ENCODE measurements at places on chromosomes 13 and 19.
A peak's percentile ranks its signal among the peaks of the same experiment; 100 is the strongest.

DNA sequence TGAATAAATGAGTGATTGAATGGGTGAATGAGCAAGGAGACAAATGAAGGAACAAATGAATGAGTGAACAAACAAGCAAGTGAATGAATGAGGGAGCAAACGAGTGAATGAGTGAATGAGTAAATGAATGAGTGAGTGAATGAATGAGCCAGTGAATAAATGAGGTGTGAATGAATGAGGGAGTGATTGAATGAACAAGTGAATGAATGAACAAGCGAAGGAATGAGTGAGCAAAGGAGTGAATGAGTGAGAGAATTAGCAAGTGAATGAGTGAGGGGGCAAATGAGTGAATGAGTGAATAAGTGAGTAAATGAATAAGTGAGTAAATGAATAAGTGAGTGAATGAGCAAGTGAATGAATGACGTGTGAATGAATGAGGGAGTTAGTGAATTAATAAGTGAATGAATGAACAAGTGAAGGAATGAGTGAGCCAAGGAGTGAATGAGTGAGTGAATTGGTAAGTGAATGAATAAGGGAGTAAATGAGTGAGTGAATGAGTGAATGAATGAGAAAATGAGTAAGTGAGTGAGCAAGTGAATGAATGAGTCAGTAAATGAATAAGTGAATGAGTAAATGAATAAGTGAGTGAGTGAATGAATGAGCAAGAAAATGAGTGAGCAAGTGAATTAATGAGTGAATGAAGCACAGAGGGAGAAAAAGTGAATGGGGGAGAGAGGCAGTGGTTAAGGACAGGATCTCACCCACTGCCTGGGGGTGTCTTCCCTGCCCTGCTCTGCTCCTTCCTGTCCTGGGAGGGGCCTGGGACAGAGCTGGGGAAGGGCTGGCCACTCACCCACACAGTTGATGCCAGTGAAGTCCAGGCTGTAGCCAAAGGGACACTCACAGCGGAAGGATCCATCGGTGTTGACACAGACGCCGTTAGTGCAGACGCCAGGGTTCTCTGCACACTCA lies 36.4 kb downstream of the CCL25 start:
- H3K36me3 ChIP-seq: peaks cover 1% of the 10 kb centered on the region
- peaks cover 3% of the 10 kb centered on the region for H3K27me3 ChIP-seq
- no peak overlapping the region for H3K4me3 ChIP-seq
- DNase-seq: no peak
- no peaks in the 10 kb centered on the region for H3K4me1 ChIP-seq
- H3K27ac ChIP-seq: no peak overlapping the region

- H3K4me1 ChIP-seq: no peaks in the 10 kb centered on the region
Measured at GRCh38 chr13:62687732-62688131, 1272.1 kb upstream of the PCDH20 start.

- no peak overlapping the region for H3K4me3 ChIP-seq
- H3K4me1 ChIP-seq: peaks cover 23% of the 10 kb centered on the region
- no peaks in the 10 kb centered on the region for H3K27me3 ChIP-seq
- no peak for DNase-seq
Measured at GRCh38 chr19:15427350-15427700, 8.5 kb upstream of the AKAP8L start.

DNA sequence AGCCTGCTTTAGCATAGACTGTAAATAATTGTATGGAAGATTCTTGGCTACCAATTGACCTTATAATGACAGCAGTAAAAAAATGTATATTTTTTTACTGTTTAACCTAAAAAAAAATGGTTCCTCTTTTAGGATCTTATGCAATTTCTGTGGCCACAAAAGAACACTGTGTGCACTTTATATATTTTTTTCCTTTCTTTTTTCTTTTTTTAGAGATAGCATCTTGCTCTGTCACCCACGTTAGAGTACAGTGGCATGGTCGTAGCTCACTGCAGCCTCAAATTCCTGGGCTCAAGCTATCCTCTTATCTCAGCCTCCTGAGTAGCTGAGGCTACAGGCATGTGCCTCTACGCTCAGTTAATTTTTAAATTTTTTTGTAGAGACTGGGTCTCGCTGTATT lies 6.1 kb downstream of the FLT3 start:
- DNase-seq: no peak
- H3K4me1 ChIP-seq: no peaks in the 10 kb centered on the region
- peaks cover 2% of the 10 kb centered on the region for H3K36me3 ChIP-seq
- peaks cover 70% of the 10 kb centered on the region for H3K27me3 ChIP-seq
- H3K4me3 ChIP-seq: no peak overlapping the region

GRCh38 chr13:27967736-27968315 lies 1.3 kb downstream of the CDX2 start:
- no peak for DNase-seq
- peaks cover 8% of the 10 kb centered on the region for H3K4me1 ChIP-seq
- H3K4me3 ChIP-seq: peak overlapping the region; percentile 29

GRCh38 chr19:50447053-50447452 lies 14.4 kb downstream of the MYBPC2 start:
- H3K27me3 ChIP-seq: peaks cover 30% of the 10 kb centered on the region
- no peak overlapping the region for H3K4me3 ChIP-seq
- H3K27ac ChIP-seq: no peak overlapping the region
- H3K36me3 ChIP-seq: peaks cover 1% of the 10 kb centered on the region
- H3K4me1 ChIP-seq: no peaks in the 10 kb centered on the region
- DNase-seq: no peak

DNA sequence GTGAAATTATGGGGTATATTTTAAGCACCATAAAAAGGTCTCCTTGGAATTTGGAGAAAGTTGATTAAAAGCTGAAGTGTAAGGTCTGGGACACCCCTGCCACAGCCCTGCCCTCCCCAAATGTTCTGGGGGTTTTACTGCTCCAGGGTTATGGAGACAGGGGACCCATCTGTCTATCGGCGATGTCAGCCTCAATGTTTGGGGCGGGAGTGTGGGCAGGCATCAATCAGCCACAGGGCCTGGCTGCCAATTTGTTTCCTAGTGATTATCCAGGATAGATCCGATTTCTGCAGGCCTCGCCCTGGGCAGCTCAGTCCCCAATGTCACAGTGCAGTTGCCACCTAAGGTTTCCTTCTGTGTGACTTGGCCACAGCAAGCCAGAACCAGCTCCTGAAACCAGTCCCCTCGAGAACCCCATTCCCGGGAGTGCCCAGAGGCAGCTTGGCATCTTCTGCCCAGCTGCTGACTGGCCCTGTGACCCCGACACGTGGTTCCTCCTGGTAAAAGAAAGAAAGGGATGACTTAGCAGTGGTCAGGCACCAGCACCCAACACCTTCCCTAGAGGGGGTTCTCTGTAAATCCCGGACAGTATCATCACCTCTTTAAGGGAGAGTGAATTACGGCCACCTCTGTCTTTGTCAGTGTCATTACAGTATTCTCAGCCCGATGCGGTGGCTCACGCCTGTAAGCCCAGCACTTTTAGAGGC lies 41.6 kb downstream of the MYO9B start:
- H3K27ac ChIP-seq: no peak overlapping the region
- H3K36me3 ChIP-seq: peaks cover 36% of the 10 kb centered on the region
- peaks cover 52% of the 10 kb centered on the region for H3K4me1 ChIP-seq
- no peaks in the 10 kb centered on the region for H3K27me3 ChIP-seq

GRCh38 chr13:42615691-42616090 lies 41.7 kb downstream of the TNFSF11 start:
- no peak overlapping the region for H3K4me3 ChIP-seq
- no peak overlapping the region for H3K27ac ChIP-seq
- peaks cover 26% of the 10 kb centered on the region for H3K27me3 ChIP-seq
- DNase-seq: no peak
- H3K36me3 ChIP-seq: no peaks in the 10 kb centered on the region

DNA sequence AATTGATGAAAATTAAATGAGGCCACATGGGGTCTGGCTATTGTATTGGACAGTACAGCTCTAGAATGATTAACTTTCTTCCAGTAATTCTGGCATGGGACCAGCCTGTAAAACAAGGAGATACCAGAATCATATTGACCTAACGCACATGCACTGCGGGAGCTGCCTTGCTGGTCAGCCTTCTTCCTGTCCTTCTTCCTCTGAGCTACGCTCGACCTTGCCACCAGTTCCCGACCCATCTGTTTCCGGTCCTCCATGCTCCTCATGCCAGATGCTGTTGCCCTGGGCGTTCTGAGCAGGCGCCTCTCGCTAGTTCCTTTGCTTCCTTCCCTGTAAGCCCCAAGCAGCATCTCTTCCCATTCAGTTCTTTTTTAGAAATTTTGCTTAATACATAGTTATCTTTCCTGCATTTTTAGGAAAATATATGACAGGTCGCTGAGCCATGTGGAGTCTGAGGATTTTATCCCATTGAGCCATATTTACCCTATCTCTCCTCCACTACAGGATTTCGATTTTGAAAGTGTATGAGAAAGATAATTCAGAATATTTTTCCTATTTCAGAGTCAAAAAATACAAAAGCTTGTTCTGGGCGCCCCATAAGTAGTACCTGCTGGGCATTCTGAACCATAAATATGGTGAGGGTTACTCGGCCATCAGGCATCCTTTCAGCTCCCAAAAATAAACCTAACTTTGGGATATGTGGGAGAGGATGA lies 38.6 kb downstream of the TNFRSF19 start:
- DNase-seq: no peak
- H3K4me1 ChIP-seq: no peaks in the 10 kb centered on the region
- no peak overlapping the region for H3K27ac ChIP-seq

GRCh38 chr19:1409204-1410005 lies 2.0 kb downstream of the DAZAP1 start:
- H3K36me3 ChIP-seq: peaks cover 35% of the 10 kb centered on the region
- peak overlapping the region; percentile 94 for H3K4me3 ChIP-seq
- no peaks in the 10 kb centered on the region for H3K27me3 ChIP-seq
- no peak for DNase-seq
- peak overlapping the region; percentile 96 for H3K27ac ChIP-seq

- H3K4me1 ChIP-seq: no peaks in the 10 kb centered on the region
- peaks cover 11% of the 10 kb centered on the region for H3K27me3 ChIP-seq
- no peak overlapping the region for H3K27ac ChIP-seq
- no peaks in the 10 kb centered on the region for H3K36me3 ChIP-seq
- DNase-seq: no peak
Measured at GRCh38 chr13:45828256-45828968, 23.1 kb downstream of the SIAH3 start.

DNA sequence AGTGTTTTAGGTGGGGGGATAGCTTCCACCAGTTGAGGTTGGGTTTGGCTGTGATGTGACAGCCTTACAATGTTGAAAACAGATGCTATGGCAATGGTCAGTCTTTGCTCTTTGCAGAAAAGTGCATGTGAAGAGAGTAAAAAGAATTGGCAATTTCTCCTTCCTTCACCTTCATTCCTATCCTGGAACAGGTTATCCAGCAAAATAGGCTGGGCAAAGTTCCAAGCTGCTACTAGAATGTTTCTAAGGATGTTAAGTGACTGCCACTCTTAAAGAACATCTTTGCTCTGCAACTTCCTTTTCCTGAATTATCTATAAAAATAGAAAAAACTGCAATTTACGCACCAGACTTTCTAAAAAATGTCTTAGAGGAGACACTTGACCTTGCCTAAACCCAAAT lies 50.1 kb upstream of the MYCBP2 start:
- H3K27ac ChIP-seq: no peak overlapping the region
- no peaks in the 10 kb centered on the region for H3K4me1 ChIP-seq
- no peaks in the 10 kb centered on the region for H3K36me3 ChIP-seq
- no peaks in the 10 kb centered on the region for H3K27me3 ChIP-seq
- DNase-seq: no peak

DNA sequence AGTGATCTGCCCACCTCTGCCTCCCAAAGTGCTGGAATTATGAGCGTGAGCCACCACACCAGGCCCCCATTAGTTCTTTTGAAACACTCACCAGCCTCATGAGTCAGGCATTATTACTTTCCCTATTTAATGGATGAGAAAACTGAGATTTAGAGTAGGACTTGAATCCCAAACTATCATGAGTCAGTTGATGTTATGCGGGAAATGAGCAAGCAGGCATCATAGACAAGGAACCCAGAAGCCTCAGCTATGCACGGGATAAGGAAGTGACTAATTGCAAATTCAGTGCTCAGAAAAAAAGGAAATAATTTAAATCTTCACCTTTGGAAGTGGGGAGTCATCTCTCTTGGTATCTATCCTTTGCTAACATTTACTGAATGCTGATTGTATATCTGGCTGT lies 217.5 kb downstream of the ABCC4 start:
- H3K27ac ChIP-seq: no peak overlapping the region
- DNase-seq: no peak
- H3K36me3 ChIP-seq: peaks cover 3% of the 10 kb centered on the region

DNA sequence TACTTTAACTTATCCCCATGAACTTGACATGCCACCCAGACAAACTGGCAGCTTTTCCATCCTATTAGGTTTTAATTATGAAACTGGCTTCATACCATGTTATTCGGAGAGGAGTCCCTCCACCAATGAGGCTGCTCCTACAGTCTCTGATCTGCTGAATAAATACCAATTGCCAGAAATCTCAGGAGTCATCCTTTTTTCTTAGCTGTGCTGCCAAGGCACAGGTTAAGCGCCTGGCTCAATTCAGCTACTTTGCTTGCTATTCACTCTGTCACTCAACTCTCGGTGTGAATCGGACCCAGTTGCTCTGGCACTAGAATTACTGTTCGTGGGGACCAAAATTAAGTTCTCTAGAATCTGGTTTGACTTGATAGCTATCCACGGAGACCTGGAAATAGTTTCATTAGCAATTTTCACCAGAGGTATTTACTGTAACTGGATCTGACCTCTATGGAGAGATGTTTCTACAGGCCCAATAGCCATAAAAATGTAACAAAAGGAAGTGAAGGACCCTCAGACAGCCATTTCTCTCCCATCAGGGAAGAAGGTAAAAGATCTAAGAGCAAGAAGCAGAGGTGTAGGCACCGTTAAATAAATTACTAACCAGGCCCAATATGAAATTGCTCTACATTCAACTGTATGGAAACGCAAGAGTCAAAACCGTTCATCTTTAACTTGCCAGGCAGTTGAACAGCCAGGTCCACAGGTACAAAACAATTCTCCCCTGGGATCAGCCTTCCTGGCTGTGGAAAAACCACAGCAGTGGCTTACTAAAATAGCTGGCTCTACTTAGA lies 5.4 kb downstream of the ZC3H4 start:
- peaks cover 54% of the 10 kb centered on the region for H3K4me1 ChIP-seq
- peaks cover 37% of the 10 kb centered on the region for H3K36me3 ChIP-seq
- H3K27ac ChIP-seq: peak overlapping the region; percentile 100
- no peaks in the 10 kb centered on the region for H3K27me3 ChIP-seq

GRCh38 chr13:71460211-71460610 lies 406.8 kb downstream of the DACH1 start:
- no peak overlapping the region for H3K27ac ChIP-seq
- no peak for DNase-seq
- H3K36me3 ChIP-seq: no peaks in the 10 kb centered on the region
- H3K4me1 ChIP-seq: no peaks in the 10 kb centered on the region
- no peaks in the 10 kb centered on the region for H3K27me3 ChIP-seq
- H3K4me3 ChIP-seq: no peak overlapping the region

DNA sequence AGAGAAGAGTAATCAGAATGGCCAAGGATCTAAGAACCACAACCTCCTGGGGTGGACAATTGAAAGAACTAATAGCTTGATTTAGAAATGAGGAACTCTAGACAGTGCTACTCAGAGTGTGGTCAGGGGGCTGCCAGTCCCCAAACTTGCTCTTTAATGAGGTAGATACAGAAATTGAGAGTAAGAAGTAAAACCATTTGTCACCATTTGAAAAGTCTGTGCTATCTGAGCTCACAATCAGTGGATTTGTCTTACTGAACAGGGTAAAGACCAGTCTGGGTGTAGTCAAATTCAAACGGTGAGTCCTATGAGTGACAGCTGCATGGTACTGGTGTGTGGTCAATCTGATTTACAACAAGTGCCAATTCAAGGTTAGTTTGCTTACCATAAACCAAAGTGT lies 118.9 kb downstream of the KL start:
- H3K36me3 ChIP-seq: no peaks in the 10 kb centered on the region
- H3K4me3 ChIP-seq: no peak overlapping the region
- H3K27ac ChIP-seq: no peak overlapping the region
- H3K27me3 ChIP-seq: no peaks in the 10 kb centered on the region
- DNase-seq: no peak
- H3K4me1 ChIP-seq: no peaks in the 10 kb centered on the region

- H3K27me3 ChIP-seq: peaks cover 47% of the 10 kb centered on the region
- peak; percentile 84 for DNase-seq
- H3K4me1 ChIP-seq: peaks cover 33% of the 10 kb centered on the region
- H3K36me3 ChIP-seq: peaks cover 6% of the 10 kb centered on the region
Measured at GRCh38 chr19:7868671-7869452, 5.3 kb downstream of the PRR36 start.
